ENCODE measurements at places on chromosomes 12 and 14.

DNA sequence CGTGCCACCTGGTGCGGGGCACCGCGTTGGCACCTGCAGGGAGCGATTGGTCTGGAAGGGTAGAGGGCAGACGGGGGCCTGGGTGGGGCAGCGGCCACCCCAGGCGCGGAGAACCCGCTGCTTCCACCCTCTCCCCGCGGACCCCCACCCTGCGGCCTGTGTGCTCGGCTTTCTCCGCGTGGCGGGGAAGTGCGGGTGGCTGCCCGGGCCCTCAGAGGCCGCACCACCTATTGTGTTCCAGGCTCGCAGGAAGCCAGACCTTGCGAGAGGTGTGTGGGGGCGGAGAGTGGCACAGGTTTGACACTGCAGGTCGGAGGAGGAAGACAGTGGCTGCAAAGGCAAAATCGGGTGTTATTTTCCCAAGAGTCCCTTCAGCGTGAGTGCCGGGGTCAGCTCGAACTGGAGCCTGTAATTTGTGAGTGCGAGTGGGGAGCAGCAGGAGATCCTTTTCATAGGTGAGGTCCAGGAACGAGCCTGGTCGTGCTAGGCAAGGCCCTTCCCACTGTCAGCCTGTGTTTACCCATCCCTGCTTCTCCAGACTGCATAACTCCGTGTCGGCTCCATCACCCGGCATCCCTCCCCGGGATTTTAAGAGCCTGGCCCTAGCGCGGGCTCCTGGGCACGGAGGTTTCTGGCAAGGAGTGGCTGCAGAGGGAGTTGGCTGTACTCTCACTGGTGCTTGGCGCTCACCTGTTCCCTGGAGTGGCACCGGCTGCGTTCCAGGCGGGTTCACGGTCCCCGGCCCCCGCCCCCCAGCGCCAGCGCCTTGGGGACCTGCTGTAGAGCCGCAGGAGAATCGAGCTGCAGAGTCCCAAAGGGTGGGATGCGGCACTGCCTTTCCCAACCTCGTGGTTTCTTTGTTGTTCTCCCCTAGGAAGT is 935 bp downstream of the TBC1D30 start:
- no peak for DNase-seq

DNA sequence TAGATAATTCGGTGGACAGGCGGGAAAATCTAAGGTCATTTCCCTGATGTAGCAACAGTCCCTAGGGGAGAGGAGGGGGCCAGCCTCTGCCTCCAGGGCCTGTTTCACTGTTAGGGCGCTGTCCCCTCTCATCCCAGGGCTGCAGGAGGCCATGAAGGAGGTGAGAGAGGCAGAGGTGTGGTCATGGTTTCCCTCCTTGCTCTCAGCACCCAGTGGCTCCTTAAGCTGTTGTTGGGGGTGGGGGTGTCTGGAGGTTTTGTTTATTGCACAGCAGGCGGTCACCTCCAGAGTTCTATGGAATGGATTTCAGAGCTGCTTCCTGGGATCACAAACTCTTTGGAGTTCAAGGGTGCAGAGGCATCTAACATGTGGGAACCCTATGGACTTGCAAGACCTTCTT is 212.5 kb upstream of the RTL1 start:
- no peak for DNase-seq

GRCh38 chr12:49577589-49578315 is 9.8 kb upstream of the MCRS1 start:
- no peak for DNase-seq

DNA sequence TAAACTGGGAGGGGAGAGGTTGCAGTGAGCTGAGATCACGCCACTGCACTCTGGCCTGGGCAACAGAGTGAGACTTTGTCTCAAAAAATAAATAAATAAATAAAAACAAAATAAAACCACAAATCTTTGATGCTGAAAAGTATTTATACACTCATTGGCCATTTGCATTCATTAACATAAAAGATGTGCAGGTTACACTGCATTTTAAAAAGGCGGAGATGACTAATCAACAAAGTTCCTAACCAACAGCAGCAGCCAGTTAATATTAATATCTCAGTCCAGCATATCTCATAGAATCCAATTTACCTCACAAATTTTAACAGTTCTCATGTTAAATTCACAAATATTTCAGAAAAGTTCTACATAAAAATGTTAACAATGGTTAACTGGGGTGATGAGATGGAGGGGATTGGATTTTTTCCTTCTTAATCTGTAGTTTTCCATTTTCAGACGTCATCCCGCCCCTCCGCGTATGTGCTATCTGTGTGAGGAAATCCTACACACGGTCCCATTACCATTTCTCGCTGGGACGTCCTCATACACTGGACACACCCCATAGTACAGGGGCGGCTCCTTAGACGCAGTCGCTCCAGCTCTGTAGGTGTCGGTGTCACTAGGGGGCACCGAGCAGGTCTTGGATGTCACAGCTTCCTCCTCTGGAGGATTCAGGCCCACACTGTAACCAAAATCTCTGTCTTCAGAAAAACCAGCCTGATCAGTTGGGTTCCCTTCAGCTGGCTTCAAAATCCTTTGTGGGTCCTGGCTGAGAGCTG is 7.3 kb downstream of the ANKLE2 start:
- no peak for DNase-seq

- DNase-seq = no peak
These were observed 35.3 kb downstream of the SDR9C7 start for GRCh38 chr12:56898938-56899337.

GRCh38 chr14:71437870-71438269 is 494.4 kb upstream of the RGS6 start:
- DNase-seq = no peak

GRCh38 chr14:97916669-97917568 is 1119.7 kb downstream of the VRK1 start:
- DNase-seq = no peak

- DNase-seq = no peak
These were observed 159.4 kb upstream of the PLEKHG7 start for GRCh38 chr12:92543359-92543758.

DNA sequence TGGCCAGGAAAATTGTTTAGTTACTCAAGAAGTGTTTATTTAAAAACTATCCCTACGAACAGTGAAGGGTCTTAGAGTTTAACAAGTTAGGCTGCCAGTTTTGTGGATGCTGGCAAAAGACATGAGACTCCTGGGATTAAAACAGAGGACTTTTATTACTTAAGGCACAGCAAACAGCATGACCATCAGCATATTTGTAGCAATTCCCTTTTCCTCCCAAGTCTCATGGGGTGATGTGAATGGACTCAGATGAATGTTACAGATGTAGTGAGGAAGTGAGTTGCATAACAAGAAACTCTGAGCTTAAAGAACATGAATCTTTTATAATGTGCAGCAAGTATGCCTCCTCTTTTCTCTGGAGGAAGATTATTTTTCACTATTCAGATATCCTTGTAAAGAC is 695.8 kb downstream of the RPS29 start:
- no peak for DNase-seq

GRCh38 chr12:130177635-130178242 is 15.5 kb downstream of the FZD10 start:
- no peak for DNase-seq

DNA sequence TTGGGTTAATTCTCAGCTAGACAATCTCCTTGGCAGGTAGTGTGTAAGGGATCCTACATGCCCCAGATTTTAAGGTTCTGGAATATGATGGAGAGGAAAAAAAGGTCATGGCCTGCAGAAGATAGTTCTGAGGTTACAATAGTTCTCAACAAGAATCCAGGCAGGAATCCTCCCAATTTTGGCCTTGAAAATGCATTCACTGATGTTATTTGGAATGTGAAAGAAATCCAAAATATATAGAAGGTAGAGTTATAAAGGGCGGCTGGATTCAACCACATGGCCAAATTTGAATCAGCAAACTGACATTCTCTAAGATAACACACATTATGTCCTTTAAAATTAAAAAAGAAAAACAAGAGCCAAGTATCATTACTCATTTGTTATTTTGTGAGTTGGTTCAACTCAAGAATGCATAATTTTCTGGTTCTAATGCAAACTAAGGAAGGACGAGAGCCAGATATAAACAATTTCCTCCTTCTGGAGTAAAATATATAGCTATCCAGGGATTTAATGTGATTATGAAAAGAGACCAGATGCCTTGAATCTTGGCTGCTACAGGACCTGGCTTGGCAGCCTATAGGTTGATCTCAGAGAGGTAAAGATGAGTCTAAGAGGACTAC is 177.0 kb upstream of the G2E3 start:
- no peak for DNase-seq

GRCh38 chr12:62128175-62128975 is 131.8 kb upstream of the USP15 start:
- no peak for DNase-seq

DNA sequence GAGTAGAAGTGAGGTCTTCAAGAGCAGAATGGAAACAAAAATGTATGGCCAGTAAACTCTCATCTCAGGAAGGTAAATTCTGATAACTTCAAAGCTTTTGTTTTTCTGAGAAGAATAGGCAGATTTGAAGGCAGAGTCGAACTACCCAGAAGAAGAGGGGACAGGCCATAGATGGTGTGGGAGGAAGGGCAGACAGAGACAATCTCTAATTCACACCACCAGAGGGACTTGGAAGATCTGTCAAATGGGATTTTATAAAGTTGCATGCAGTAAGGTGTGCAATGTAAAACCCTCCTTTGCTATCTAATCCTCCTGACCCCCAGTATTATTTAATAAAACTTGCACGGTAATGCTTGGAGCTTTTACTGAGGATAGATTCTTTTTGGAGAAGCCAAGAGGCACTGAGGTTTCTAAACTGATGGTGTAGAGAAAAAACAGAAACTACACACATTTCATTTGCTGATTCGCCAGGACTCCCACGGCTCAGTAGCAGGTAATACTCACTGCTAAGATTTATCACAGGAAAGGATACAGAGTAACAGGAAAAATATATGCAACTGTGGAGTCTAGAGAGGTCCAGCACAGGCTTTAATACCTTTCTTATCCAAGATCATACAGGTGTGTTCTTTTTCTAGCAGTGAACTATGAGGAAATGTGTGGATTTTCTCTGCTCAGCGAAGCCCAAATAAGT is 18.3 kb downstream of the SLC38A2 start:
- no peak for DNase-seq

DNA sequence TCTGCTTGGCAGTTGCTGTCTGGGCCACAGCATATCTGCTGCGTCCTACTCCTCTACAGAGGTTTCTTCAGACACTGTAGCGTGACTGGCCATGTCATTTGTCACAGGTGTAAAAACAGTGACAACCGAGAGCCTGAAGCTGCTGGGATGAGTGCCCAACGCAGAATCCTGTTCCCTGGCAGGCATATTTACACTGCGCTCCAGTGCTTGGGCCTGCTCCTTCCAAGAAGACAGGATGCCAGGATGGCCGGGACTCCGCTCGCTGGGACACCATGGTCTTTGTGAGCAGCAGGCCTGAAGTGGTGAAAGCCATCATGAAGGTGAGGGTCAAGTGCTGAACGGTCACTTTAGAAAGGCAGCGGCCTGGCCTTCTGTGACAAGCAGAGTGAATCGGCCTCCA is 171.4 kb downstream of the EMP1 start:
- DNase-seq = no peak
